ENCODE measurements at places on chromosomes 7 and 10. TPM values are rescaled to one million over a fixed set of nuclear protein-coding genes. Genes with fewer than 3 reads are reported as not detected.

The AKR1C8 gene
- not detected for total RNA-seq

The OR13A1 gene
- total RNA-seq: not detected

The ABCA13 gene
- total RNA-seq: under 0.01 TPM

The NODAL gene
- not detected for total RNA-seq

The AVPI1 gene
- total RNA-seq: 19.2 TPM

The NUPR2 gene
- not detected for total RNA-seq

The SVIL gene
- total RNA-seq: 222 TPM

The CEP55 gene
- 32.0 TPM for total RNA-seq

The TSPAN33 gene
- 0.06 TPM for total RNA-seq

The PIP gene
- total RNA-seq: not detected

The GPER1 gene
- 3.2 TPM for total RNA-seq

The ANKIB1 gene
- 60.4 TPM for total RNA-seq

The OLAH gene
- total RNA-seq: under 0.01 TPM

The TRPV5 gene
- total RNA-seq: not detected
